Activated naive CD8-positive, alpha-beta T cell treated with anti-CD3 and anti-CD28 coated beads, Interleukin-2, amount 10 ng/mL, durations not matched to agents 7 days and 5 days (primary cell): ENCODE measurements at places on chromosomes 7 and 10.

DNA sequence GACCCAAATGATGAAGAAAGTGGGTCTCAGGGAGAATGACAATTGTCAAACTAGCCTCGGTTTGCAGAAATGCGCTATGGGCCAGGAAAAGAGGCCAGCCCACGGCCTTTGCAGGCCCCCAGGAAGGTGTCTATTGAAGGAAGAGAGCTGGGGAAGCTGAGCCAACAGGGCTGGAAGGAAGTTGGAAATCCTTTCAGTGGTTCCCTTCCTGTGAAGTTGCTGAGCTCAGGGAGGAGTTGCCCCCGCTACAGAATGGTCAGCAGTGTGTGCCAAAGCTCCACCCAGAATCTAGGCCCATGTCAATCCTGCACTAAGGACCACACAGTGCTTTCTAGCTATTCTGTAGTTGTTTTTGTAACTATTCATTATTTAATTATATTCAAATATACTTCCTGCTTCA lies 91.6 kb upstream of the ANLN start:
- no peak for DNase-seq

GRCh38 chr10:121624836-121625486 lies 26.7 kb upstream of the FGFR2 start:
- DNase-seq, result no peak

- no peak for DNase-seq
These were observed 87.4 kb upstream of the RNF148 start for GRCh38 chr7:122790132-122790531.

DNA sequence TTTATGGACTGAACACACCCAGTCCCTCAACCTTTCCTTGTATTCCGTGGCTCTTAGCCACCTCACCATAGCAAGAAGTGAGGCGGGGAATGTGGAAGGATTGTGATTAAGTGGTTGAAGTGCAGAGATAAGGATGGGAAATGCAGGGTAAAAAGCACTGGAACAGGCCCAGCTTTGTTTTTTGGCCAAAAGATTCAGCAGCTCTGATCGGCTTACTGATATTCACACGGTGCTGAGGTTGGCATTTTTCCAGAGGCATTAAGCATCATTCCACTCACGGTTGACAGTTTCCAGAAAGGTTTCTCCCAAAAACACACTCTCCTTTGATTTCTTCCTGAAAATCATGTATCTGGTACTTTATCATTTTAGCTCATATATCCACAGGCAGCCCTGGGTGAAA lies 544.2 kb downstream of the CNTNAP2 start:
- DNase-seq, result no peak

GRCh38 chr7:107104801-107105200 lies 60.3 kb downstream of the PRKAR2B start:
- no peak for DNase-seq

DNA sequence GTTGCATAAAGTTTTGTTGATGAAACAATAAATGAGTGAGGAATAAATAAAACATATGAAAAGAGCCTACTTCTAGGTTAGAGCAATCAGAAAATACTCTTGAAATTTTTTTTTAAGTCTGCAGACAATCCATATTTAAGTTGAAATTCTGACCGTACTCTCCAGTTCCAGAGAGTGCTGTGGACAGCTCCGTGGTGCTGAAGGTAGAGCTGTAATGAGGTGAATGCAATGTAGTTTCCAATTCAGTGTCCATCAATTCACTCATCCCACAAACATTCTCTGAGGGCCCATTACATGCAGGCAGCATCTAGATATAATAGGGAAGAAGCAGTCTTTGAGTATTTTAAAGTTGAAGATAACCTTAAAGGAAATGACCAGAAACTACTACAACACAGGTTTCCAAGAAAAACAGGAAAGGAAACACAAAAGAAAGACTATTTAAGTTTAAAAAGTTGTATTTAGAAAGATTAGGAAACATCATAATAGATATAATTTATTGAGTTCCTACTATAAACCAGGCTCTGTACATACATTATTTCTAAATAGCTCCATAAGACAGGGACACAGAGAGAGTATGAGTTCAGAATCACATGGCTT lies 44.0 kb upstream of the CRTAC1 start:
- DNase-seq, result no peak

DNA sequence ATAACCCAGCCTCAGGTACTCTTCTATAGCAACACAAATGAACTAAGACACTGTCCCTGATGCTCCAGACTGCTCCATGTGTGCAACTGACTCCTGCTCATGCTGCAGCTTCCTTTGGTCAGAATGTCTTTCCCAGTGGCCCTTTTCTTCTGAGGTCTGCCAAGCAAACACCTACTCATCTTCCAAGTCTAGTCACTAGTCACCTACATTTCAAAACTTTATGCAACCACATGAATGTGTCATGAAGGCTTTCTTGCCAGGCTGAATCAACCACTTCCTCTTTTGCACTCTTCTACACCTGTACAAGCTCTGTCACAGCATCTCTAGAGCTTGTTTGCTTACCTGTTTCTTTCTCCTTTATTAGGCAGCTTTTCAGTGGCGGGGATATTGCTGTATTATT lies 75.8 kb downstream of the LSMEM1 start:
- no peak for DNase-seq

DNA sequence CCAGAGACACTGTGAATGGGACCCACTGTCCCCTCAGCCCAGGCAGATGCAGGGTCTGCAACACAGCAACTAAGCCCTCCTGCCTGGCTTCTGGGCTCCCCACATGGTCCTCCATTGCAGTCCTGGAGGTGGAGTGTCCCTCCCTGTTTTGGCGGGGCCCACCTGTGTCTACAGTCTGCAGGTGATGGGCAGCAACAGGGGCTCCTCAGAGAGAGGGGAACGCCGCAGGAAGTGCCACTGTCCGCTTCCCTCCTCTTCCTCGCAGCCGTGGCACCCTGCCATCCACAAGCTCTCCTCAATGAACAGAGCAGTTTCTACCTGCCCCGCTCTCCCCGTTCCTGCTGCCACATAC lies 9.3 kb downstream of the CAMK2G start:
- no peak for DNase-seq

DNA sequence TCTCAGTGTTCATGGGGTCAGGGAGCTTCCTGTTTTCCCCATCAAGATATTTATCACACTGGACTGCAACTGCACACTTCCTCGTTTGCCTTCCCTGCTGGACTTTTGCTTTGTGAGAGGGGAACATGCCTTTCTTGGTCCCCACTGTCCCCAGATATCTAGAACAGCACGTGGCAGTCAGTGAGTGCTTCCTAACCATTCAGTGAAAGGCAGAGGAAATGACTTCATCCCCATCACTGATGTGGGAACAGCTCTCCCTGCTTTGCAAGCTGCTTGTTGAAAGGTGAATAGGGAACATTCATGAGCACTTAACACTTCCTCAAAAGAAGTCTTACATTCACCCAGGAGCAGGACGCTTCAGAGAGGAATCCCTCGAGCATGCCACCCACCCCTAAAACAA lies 135.4 kb downstream of the MYOF start:
- no peak for DNase-seq

GRCh38 chr10:10530313-10530712 lies 487.4 kb upstream of the CELF2 start:
- no peak for DNase-seq

DNA sequence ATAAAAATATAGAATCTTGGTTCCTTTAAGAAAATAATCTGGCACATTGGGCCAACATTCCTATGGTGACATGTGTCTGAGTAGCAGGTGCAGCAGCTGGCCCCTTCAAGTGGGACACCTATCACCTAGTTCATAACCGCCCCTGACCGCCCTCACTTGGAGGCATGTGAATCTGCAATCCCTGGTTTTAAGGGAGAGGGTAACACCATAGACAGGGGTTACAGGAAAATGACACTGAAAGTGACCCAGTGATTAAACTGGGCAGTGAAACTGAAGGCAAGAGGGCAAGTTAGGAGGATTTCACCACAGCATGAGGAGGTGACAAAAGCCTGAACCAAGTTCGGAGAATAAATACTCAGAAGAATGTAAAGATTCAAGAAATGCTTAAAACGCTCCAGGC lies 1.1 kb downstream of the RSU1 start:
- no peak for DNase-seq

DNA sequence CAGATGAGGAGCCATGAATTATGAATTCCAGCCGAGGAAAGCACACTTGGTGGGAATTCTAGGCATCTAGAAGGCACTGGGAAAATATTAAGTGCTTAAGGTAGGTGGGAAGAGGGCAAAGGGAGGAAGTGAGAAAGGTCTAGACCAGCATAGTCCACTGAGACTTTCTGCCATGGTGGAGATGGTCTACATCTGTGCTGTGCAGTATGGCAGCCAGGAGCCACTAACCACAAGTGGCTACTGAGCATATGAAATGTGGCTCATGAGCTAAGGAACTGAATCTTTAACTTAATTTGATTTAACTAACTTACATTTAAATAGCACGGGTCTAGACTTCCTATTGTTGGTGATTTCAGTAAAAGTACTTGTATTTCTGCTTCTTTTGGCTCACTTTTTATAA lies 82.5 kb upstream of the SEM1 start:
- no peak for DNase-seq

GRCh38 chr10:29021591-29021990 lies 267.3 kb upstream of the LYZL1 start:
- DNase-seq, result no peak

DNA sequence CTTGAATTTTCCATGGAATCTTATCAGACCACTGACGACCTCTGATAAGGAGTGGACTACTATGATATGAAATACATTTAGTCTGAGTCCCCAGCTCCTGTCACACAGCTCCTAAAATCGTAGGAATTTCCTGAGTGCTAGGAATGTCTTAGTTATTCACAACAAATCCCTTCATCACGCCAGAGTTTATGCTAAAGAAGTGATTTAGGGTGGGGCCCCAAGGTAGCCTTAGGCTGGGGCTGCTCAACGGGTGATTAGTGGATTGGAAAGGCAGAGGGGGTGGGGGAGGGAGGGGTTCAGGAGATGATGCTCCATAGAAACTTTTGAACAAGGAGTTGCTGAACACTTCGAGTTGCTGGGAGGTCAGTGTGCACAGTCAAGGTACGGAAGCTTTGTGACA lies 7.0 kb upstream of the TET1 start:
- DNase-seq, result no peak

DNA sequence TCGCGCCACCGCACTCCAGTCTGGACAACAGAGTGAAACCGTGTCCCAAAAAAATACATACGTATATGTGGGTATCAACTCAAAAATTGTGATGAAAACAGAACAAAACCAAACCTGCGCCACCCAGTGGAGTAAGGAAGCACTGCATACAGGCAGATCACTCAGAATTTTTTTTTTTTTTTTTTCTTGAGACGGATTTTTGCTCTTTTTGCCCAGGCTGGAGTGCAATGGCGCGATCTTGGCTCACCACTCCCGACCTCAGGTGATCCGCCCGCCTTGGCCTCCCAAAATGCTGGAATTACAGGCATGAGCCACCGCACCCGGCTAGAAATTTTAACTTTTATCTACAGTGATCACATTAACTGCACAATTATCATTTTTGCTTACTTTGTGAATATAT lies 9.1 kb upstream of the TMEM236 start:
- peak; percentile 70 for DNase-seq

GRCh38 chr7:252981-253380 lies 37.0 kb upstream of the FOXL3 start:
- DNase-seq, result no peak

DNA sequence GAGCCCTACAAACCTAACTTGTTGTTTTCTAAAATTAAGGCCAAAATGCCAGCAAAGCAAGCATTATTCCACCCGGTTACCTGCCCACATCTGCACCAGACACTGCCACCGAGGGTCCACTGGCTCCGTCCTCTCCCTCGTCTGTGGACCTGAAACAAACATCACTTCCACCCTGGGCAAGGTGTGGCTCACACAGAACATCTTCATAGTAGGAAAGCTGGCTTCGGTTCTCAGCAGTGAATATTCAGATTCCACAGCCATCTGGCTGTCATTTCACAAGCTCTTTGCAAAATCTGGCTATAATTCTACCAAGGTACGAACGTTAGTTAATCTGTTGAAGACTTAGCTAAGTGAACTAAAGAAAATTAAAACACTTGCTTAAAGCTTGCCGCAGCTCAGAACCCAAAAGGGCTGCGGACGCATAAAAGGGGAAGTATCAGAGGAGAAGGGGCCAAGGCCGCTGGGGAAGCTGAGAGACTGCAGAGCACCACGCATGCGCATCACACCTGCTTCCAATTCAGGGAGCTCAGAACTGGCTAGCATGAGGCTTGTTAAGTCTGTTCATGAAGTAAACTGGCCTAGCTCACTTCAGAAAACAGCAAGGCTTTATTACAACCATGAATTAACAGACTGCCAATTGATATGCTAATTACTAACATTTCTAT lies 46.1 kb downstream of the PTPRN2 start:
- DNase-seq, result no peak

GRCh38 chr7:3835109-3835508 lies 534.1 kb downstream of the SDK1 start:
- DNase-seq, result no peak

GRCh38 chr7:105438254-105438653 lies 49.5 kb upstream of the SRPK2 start:
- DNase-seq, result no peak

DNA sequence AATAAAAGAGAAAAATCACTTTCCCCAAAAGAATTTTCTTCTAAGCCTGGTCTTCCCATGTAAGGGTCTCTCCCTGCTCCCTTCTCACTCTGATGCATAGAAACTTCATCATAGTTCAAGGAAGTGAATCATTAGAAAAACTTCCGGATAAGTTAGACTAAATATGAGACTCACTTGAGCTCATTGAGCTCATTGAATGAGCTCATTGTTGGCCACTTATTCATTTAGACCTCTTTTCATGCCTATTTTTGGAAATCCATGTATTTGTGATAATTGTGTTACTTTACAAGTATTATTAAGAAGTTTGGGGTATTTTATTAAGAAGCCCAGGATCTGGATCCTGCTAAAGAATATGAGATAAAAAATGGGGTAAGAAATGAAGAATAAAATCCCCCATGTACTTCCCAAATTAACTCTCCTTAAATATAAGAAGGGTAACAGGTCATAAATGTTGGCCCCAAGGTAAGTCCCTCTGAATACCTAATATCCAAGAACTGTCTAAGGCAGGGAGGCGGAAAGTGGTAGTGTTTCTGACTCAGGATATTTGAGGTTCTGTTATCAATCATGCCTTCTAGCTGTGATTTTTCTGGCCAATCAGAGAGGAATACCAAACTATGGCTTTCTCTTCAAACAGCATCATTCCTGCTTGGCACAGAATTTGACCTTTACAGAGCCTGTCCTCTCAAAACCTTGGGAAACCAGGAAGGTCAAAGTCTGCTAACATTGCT lies 236.5 kb upstream of the PTN start:
- DNase-seq, result no peak

DNA sequence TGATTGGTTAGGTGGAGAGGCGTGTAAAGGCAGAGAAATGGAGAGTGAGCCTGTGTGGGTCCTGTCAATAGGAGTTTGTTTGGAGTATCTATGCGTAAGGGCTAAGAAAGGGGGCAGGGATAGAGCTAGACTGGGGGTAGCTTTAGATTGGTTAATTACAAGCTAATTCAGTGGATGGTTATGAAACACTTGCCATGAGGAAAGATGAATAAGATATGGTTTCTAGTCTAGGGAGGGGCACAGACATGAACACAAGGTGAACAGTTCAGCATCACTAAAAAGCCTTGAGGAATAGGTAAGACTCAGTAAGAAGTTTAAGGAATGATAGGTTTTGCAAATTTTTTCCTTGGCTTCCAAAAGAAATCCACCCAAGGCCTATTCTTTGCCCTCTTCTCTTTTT lies 50.6 kb downstream of the PLPP4 start:
- no peak for DNase-seq

GRCh38 chr10:3773460-3774017 lies 11.5 kb downstream of the KLF6 start:
- no peak for DNase-seq

- no peak for DNase-seq
These were observed 1.2 kb downstream of the SLC4A2 start for GRCh38 chr7:151060416-151061212.

- no peak for DNase-seq
These were observed 533.5 kb downstream of the AUTS2 start for GRCh38 chr7:70131817-70132216.

GRCh38 chr7:41425926-41426325 lies 277.0 kb downstream of the INHBA start:
- no peak for DNase-seq
